Colonic mucosa (tissue), 4 donors: ENCODE measurements at places on chromosomes 3 and 15. TPM values are rescaled to one million over a fixed set of nuclear protein-coding genes. Genes with fewer than 3 reads are reported as not detected.

ZNF80 gene
- total RNA-seq = not detected

ZPLD1 gene
- total RNA-seq = not detected

TASOR gene
- 38.7 TPM for total RNA-seq

NOX5 gene
- 0.17 TPM for total RNA-seq

UBL7 gene
- 43.8 TPM for total RNA-seq

PPARG gene
- 85.2 TPM for total RNA-seq

ITGB5 gene
- total RNA-seq = 74.8 TPM

CPOX gene
- 31.7 TPM for total RNA-seq

CRELD1 gene
- 40.4 TPM for total RNA-seq

GRCh38 chr3:7456386-7456785, 595.5 kb downstream of the GRM7 start:
- DNase-seq = no peak

DNA sequence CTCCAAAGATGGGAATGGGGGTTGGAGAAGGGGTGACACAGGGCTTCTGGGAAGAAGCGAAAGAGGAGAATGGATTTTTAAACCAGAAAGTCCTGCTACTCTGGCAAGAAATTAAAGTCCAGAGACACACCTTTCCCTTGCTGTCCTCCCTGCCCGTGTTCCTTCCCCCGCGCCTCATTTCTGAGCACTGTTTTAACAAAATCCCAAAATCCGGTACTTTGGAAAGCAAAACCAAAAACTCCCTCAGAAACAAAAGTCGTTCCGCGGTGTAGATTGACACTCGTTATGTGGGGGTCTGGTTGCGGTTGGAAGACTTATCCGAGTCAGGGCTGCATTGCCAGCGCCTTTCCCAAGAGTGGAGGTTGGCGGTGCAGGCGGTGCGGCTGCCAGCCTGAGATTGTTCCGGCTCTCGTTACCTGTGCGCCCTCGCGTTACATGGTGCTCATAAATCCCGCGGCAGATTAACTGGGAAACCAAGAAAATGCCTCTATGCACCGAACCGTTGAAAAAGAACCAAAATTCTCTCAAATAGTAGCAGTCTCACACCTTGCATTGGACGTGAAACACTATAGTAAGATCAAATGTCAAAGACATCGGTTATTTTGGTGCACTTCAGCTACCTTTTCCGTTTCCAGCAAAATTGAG, 217.7 kb downstream of the MEIS2 start:
- DNase-seq = no peak

- DNase-seq = peak; percentile 13
Measured at GRCh38 chr3:58563386-58564035, 13.7 kb downstream of the FAM107A start.

DNA sequence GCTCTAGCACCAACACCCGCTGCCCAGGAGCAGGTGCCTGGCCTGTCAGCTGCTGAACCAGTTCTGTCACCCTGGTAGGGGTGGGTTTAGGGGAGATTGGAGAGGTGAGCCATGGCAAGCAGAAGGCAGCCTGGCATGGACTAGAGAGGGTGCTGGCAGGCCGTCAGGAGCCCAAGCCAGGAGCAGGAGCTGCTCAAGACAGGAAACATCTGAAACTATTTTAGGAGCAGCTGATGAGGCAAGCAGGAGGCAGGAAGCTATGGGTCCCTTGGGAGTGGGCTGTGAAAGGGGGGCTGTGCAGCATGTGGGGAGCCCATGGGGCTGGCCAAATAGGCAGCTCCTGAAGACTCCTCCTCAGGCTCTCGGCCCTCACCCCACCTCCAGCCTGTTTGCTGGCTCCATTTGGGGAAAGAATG, 2.3 kb downstream of the INKA1 start:
- DNase-seq = peak; percentile 32

DNA sequence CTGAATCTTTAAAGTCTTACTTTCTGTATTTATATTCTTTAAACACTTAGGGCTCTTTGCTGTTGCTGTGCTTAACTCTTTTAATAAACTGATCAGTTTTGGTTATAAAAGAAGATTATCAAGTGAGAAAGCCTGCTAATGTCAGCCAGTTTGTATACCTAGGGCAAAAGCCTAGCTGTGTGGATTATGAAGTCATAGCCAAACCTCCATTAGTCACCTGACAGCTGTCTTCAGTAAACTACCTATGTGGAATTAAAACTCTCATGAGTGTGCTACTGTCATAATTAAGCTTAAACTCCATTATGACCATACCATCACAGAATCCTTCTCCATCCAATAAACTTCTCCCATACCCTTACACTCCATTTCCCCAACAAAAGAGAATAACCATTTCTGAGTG, 762.7 kb downstream of the NTRK3 start:
- no peak for DNase-seq

DNA sequence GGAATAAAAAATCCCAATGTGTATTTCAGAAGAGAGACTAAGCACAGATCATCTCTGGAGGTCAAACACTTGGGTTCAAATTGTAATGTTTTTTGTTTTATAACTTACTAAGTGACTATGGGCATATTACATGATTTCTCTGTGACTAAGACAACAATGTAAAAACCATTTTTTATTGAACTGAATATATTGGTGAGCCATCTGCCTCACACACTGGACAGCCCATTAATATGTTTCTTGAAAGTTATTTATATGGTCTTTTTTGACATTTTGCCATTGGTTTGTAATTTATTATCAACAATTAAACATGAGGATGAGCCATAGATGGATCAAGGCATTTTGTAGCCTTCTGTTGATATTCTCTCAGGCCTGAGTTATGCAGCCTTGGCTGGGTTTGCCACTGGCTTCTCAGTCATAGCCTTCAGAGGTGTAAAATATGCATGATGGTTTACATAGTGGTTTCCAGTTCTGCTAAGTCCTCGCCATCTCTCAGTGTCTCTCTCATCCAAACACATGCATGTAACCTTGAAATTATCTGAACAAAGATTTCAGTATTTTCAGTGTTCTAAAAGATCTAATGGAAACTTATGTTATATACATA, 997.2 kb downstream of the DIPK2A start:
- no peak for DNase-seq

- DNase-seq = no peak
Measured at GRCh38 chr15:78421238-78421965, 16.6 kb upstream of the IREB2 start.

DNA sequence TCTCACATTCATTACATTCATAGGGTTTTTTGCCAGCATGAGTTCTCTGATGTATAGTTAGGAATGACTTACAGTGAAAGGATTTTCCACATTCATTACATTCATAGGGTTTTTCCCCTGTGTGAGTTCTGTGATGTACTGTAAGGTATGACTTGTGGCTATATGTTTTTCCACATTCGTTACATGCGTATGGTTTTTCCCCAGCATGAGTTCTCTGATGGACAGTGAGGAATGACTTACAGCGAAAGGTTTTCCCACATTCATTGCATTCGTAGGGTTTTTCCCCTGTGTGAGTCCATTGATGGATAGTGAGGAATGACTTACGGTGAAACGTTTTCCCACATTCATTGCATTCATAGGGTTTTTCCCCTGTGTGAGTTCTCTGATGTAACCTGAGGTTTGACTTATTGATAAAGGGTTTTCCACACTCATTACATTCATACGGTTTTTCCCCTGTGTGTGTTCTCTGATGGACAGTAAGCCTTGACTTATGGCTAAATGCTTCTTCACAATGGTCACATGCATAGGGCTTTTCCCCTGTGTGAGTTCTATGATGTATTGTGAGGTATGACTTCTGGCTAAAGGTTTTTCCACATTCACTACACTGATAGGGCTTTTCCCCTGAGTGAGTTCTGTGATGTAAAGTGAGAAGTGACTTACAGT, 47.4 kb downstream of the ZNF717 start:
- DNase-seq = no peak

- no peak for DNase-seq
Measured at GRCh38 chr3:125119752-125120378, 64.1 kb upstream of the HEG1 start.

DNA sequence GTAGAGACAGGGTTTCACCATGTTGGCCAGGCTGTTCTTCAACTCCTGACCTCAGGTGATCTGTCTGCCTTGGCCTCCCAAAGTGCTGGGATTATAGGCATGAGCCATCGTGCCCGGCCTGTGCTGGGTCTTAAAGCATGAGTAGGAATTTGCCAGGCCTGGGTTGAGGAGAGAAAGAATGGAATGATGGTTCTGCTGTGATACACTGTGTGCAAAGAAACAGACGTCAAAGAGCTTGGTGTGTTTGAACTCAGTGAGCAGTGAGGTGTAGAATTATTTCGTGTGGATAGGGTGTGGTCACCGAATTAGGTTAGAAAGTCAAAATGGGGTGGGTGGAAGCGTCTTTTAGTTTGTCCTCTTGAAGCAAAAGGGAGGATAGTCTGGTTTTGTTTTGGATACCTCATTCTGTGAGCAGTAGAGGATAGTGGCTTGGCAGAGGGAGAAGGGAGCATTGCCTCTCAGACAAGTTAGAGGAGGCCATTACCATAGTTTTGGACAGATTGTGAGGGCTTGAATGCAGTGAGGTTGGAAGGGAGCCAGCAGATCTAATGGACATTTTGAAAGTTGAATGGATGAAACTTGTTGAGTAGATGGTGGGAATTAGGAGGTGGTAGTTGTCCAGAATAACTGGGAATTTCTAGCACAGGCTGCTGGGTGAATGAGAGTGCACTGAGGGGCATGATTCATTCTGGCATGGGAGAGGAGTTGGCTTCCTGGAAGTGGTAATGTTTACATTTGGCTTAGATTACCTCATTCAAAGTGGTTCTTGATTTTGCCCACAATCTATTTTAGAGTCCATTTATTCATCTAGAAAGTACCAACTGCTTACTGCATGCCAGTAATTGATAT, 27.2 kb downstream of the AKAP13 start:
- peak; percentile 34 for DNase-seq

- no peak for DNase-seq
Measured at GRCh38 chr15:69537901-69538300, 85.3 kb downstream of the RPLP1 start.

- no peak for DNase-seq
Measured at GRCh38 chr3:73493543-73494308, 131.0 kb downstream of the PDZRN3 start.

DNA sequence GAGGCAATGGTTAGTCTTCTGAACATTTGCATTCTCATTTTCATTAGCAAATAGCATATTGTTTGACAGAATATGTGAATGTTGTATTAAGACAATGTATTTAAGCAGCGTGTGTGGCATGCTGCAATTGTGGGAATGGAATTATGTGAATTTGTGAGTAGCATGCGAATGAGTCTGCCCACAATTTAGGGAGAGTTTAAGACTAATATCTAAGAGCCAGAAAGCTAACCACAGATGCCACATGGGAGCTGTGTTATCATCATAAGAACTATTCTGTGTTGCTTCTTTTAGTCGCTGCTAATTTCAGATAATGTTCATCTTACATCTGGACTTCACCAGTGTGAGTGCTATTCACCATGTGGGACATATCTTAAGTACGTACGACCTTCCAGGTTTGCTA, 494.5 kb downstream of the RBMS3 start:
- DNase-seq = no peak

DNA sequence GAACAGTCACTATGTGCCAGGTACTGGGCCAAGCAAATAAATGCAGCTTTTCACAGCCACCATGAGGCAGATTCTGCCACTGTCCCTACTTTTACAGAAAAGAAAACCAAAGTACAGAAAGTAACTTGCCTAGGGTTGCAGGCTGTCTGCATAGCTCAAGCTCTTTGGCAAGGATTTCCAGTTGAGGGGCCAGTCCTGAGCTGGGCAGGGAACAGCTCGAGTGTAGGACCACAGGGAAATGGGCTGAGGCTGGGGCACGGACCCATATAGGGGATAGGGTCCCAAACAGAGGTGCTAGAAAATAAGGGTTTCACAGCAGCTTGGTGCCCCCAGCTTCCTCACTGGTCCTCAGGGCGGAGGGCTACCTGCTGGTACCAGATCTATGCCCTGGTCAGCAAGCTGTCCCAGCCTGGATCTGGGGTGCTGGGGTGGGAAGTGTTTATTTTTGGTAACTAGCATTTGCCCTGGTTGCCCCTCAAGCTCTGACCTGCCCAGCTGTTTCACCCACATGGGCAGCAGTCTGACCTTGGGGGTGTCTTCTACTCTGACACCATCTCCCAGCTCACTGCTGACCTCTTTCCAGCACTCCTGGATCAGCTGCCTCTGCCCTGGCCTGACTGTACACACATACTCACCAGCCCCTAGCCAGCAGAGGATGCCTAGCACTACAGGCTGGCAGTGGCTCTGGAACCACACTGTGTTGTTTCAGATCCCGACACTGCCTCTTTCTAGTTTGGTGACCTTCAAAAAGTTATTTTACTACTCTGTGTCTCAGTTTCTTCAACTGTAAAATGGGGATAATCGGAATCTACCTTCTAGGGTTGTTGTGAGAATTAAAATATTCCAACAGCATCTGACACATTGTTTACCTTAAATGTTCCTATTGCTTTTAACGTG, 16.2 kb downstream of the MRAS start:
- no peak for DNase-seq

DNA sequence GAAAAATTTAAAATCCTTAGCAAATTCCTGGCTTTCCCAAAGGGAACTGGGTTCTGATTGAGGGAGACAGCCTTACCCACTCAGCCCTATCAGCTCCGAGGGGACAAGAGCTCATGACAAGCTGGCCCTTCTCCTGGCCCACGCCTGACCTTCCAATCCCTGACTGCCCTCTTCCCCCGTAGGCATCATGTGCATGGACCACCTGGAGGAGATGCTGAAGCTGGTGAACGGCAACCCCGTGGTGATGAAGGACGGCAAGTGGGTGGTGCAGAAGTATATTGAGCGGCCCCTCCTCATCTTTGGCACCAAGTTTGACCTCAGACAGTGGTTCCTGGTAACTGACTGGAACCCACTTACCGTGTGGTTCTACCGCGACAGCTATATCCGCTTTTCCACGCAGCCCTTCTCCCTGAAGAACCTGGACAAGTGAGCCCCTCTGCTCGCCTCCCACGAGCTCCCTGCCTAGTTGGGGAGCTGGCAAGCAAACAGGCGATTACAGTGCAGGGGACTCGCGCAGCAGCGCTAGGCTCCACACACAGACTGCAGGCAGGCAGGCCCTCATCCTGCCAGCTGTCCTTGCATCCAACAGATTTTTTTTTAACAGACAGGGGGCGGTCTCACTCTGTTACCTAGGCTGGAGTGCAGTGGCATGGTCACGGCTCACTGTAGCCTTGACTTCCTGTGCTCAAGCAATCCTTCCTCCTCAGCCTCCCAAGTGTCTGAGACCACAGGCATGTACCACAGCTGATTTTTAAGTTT, 16.8 kb downstream of the RPUSD3 start:
- DNase-seq = peak; percentile 38

DNA sequence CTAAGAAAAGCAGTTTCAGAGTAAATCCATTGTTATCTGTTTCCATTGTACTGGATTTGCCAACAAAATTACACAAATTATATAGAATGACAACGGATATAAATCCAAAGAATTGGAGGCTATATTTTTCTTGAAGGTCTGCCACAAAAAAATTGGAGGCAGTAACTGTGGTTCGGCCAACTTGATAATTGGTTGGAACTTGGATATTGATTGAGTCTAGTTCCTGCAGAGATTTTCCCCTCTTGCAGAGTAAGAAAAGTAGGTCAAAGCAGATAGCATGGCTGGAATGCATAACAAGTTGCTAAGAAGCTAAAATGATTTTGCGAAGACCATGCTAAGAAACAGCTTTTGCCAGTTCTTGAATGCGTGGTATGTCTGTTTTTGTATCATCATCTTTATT, 269.6 kb upstream of the CFAP20DC start:
- DNase-seq = no peak
